Stimulated activated CD4-positive, alpha-beta T cell treated with anti-CD3 and anti-CD28 coated beads, Interleukin-1b, Interleukin-23, amount 100 ng/mL, for 1 hour (primary cell): ENCODE measurements at places on chromosomes 11 and 22.

DNA sequence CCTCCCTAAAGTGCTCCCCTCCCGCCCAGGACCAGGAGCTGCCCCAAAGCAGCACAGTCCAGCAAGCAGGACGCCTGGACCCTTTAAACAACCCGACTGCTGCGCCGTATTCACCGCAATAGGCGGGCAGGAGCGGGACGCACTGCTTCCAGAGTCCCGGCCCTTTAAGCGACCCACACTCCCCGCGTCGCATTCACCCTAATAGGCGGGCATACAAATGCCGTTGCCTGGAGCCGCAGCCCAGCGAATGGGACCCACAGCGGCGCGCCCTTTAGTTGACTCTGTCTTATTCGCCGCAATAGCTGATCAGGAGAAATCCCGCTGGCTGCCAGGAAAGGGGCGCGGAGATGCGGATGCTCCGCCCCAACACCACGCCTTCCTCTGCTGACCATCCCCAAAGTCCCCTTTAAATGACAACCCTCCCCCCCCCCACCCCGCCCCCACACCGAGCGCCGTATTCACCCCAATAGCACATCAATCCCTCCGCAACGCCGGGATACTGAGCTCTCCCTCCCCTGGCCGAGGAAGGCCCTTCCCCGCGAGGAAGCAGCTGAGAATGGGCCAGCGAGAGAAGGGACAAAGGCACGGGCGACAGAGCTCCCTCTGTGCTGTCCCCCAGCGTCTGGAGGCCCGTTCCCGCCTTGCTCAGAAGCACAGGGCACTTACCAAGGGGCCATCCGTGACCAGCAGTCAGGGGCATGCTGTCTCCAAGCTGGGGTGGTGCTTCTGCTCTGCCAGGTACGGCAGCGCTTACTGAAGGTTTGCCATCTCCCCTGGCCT is 4.7 kb downstream of the OSBPL5 start:
- no peak for DNase-seq

DNA sequence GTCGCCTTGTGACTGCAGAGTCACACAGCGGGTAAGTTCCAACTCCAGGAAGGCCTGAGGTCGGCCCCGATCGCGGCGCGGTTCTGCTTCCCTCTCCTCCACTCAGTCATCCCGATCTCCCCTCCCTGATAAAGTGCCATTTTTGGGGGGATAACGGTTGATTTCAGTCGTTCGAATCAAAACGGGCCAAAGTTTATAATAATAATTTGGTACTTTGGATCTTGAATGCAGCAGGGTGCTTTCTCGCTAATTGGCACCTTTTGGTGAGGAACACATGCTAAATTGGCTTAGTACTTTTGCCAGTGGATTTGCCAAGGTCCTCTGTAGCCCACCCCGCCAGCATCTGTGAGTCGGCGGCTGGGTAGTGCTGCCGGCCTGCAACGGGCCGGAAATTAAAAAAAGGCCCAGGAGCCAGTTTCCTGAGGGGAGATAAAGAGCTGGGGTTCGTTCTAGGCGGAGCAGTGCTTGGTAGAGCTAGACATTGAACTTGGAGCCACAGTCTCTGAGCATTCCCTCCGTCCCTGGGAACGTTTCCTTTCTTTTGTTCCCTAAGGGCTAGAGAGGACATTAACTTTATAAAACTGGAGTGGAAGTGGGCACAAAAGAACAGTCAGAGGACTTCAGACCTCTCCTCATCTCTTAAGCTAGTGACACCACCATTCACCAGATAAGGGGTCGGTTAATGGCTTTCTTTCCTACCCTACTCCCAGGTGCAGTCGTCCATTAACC is 997 bp downstream of the UBE2L3 start:
- no peak for DNase-seq

- DNase-seq = no peak
These were observed 599.2 kb upstream of the LUZP2 start for GRCh38 chr11:23897453-23898286.

- DNase-seq = no peak
These were observed 12.6 kb upstream of the COX8A start for GRCh38 chr11:63961608-63962412.

- DNase-seq = no peak
These were observed 68.0 kb upstream of the PRDM11 start for GRCh38 chr11:45078236-45079074.

GRCh38 chr11:20963596-20963995 is 294.2 kb downstream of the NELL1 start:
- no peak for DNase-seq

DNA sequence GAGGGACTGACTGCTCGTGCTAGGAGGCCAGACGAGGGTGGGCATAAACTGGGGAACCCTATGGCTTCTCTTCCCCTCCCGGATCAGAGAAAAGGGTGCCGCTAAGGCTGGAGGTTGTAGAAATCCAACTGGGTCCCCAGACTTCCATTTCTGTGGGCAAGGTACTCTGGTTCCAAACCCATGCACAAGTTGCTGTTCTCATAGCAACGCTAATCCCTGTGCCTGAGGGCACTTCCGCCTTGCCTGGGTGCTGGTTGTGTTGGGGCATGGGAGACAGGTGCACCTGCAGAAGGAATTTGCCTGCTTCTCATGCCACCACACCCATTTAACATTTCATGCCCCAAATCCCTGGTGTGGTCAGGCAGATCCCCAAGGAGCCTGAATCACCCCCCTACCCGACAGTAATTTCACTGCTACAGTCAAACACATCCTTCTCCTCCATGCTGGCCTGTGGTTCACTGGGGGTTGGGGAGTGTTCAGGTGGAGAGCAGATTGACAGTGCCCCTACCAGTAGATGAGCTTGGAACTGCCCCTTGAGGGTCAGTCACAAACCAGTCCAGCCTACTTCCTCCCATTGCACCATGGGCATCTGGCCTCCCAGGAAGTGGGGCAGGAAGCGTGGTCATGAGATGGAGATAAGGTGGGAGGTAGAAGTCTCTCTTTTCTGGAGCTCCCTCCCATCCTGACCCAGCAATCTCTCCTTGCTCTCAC is 1.2 kb downstream of the C2CD2L start:
- no peak for DNase-seq

DNA sequence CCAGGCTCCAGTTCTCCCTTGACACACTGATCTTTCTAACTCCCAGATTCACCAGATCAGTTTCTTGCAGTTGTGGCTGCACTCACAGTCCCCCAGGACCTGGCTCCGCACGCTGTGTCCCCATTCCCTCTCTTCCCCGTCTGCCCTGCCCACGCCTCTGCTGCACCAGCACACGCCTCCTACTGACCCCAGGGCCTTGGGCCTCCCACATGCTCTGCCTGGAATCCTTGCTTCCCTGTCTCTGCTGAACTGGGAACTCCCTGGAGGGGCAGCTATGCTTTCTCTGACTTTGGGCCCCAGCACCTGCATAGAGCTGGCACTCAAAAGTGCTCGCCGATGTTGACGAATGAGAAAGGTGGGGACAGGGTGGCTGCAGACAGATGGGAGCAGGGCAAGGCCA is 68.9 kb downstream of the MYO7A start:
- DNase-seq = no peak

GRCh38 chr22:35335468-35335867 is 35.8 kb downstream of the TOM1 start:
- DNase-seq = no peak

DNA sequence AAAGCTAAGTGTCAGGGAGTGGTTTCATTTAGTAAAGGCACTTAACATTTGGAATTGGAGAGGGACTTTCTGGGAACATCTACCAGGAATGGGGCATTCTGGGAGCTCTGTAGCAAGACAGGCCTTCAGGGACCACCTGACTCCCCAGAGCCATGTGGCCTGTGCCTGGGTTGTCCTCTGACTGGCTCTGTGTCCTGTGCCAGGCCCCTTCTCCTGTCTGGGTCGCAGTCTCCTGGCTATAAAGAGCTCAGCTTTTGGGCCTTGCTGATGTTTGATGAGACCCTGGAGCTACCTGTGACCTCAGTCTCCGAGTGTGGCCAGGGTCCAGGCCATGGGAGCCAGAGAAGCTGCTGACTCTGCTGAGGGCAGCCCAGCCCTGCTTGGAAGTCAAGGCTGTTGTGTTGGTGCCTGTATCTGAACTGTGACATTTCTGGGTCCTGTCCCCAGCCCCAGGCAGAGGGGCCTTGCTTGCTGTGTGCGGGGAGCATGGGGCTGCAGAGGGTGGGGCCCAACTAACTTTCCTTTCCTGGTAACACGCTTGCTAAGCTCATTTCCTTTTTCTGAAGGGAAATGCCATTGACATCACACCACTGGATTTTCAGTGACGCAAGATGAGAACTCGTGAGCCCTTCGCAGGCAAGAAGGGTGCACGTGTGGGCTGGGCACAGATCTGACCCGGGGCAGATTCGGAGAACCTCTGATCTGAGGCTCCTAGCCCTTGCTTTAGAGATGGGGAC is 41.3 kb downstream of the LRRC32 start:
- DNase-seq = no peak

DNA sequence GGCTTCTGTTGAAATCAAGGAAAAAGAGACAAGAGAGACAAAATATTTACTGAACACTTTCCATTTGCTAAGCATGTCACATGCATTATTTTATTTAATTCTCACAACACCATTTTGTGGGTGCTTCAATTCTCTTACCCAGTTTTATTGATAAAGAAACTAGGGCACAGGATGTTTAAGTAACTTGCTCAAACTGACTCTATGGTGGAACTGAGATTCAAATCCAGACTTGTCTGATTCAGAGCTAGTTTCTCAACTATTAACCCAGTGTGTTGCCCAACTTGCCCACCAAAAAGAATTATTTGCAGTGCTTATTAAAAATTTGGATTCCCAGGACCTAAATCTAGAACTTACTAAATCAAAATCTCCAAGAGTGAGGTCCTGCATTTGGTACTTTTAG is 21.5 kb upstream of the MSANTD4 start:
- no peak for DNase-seq

DNA sequence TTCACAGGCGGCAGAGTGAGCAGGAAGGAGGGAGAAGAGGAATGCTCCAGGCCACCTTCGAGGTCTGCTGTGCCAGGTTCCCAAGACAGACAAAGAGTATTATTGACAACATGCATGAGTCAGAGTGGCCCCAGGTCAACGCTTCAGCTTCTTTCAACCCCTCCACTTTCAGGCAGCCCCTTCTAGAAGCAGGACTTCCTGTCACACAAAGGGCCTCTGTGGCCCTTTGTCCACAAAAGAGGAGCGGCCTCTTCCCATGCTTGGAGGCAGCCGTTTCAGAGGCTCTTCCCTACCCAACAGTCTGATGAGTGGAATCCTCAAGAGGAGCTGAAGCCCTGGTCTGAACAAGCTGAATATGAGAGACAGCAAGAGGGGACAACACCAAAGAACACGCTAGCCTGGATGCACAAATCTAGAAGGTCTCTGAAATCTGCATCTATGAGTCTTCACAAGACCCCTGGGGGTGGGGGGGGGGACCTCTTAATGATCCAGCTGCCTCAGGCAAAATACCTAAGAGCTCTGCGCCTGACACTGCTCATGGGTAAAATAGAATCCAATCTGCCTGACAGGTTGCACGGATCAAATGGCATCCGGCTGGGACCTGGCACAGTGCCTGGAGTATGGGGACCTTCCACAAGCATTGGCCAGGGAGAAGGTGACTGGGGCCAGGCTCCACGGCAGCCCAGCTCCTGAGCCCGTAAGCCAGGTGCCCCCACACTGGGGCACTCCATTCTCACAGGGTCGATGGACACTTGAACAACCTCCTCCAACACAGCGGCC is 67.5 kb downstream of the PACSIN2 start:
- no peak for DNase-seq

DNA sequence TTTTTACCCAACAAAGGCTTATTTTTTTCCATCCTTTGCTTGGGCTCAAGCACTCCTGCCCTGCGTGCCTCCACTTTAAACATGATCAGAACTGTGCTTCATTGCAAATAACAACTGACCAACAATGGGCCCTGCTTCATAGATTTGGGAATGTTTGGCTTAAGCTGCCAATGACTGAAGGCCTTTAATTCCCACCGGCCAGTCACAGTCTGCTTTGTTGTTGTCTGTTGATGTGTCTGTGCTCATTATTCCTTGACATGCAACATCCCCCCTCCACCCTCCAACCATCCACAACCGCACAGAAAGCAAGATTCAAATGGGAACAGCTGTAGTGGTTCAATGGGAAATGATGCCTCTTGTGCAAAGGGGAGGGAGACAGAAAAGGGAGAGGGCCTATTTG is 23.0 kb downstream of the PAX6 start:
- DNase-seq = no peak

DNA sequence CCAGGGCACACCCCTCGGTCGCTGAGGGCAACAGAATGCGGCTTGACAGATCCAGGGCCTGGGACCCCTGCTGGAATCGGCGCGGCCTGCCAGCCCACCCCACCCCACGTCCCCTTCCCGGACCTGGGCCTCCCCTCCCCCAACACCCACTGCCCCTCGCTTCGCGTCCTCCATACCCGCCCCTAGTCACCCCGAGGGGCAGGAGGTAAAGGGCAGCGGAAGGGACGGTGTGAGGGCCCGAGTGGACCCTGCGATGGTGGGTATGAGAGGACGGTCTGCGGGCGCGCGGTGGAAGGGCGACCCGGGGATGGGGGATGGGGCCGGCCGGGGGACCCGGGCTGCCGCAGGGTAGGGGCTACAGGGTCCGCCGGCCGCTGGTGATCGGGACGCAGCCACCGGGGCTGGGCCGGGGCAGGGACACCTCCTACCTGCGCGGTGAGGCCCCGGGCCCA is 311 bp downstream of the APBB1 start:
- no peak for DNase-seq

DNA sequence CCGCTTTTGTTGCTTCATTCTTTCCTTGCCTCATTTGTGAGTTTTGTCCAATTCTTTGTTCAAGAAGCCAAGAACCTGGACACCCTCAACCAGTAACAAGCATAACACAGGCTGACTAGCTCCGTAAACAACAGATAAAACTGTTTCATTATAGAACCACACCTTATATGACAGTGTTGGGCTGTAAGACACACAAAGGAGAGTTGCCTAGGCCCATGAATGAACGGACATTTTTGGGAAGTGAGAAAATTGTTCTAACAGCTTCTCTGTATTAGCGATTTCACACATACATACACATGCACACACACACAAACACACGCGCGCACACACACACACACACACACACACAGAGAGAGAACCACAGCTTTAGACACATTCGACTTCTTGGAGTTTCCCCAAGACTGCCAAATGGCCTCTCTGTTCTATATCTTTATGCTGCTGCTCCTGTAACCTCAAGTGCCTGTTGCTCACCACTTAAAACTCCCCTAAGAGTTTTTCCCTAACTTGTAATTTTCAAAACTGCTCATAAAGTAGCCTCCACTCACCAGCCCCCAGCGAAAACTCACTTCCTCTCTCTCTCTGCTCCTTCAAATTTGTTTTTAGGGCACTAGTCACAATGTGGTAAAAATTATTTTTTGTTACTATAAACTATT is 35.9 kb downstream of the CTSC start:
- no peak for DNase-seq
